Stimulated activated effector memory CD8-positive, alpha-beta T cell treated with anti-CD3 and anti-CD28 coated beads, Interleukin-12 subunit alpha, Interleukin-12 subunit beta, amount 100 ng/mL, for 72 hours (primary cell): ENCODE measurements at places on chromosomes 13 and 19.
A peak's percentile ranks its signal among the peaks of the same experiment; 100 is the strongest.

DNA sequence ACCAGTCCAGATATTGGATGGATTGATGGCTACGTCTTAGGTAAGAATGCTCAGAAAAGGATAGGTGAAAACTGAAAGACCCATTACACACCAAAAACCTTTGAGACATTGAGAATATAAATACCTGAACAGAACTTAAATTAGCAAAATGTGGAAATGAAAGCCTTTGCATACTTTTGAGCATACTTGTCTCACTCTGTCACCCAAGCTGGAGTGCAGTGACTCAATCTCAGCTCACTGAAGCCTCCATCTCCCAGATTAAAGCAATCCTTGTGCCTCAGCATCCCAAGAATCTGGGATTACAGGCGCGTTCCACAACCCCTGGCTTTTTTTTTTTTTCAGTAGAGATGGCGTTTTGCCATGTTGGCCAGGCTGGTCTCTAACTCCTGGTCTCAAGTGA, 695.3 kb downstream of the DACH1 start:
- no peak for DNase-seq

GRCh38 chr13:49214917-49215376, 5.2 kb upstream of the MLNR start:
- no peak for DNase-seq

GRCh38 chr19:9413240-9413954, 22.0 kb downstream of the ZNF266 start:
- no peak for DNase-seq

GRCh38 chr19:13794398-13794756, 866 bp upstream of the ZSWIM4 start:
- DNase-seq: no peak

DNA sequence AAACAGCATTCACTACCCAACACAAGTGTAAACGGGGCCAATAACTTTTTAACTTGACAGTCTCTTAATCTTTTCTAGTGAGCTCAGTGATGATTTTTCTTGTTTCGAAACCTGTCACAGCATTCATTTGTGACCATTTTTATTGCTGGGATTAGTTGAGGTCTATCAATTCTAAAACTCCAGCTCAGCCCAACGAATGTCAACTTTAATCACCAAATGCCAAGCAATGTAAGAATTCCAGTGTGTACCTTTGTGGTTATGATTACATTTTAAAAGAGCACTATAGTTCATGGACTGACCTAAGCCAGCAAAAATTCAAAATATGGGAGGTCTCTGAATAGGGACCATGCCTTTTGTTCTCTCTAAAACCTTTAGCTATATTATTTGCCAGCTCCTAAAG, 694.3 kb upstream of the SGCG start:
- no peak for DNase-seq

DNA sequence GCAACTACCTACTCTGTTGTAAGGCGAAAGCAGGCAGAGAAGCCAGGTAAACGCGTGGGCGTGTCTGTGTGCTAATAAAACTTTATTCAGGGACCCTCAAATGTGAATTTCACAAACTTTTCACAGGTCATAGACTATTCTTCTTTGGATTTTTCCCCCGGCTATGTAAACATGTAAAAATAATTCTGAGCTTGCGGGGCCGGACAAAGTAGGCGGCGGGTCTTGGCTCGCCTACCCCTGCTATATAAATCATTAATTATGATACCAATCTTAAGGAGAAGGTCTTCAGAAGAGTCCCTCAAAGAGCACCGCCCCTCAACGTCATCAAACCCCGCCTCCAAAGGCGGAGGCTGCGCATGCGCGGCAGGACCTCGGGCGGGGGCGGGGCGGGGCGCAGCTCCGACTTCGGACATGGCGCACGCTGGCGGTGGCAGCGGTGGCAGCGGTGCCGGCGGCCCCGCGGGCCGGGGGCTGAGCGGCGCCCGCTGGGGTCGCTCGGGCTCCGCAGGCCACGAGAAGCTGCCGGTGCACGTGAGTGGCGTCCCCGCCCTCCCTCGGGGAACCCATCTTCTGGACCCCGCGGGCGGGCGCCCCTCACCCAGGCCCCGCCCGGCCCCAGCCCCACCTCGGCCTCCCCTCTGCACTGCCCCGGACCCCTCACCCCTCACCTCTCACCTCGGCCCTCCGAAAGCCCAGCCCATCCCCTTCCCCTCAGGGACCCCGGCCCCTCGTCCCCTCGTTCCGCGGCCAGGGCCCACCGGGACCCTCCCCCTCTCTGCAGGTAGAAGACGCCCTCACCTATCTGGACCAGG, at the start of gene SIN3B:
SIN3B (plus strand) TSS at position 389 of the 812 bp plus-strand sequence; CDS start at position 412, 23 bp downstream.
- DNase-seq: peak; percentile 93

DNA sequence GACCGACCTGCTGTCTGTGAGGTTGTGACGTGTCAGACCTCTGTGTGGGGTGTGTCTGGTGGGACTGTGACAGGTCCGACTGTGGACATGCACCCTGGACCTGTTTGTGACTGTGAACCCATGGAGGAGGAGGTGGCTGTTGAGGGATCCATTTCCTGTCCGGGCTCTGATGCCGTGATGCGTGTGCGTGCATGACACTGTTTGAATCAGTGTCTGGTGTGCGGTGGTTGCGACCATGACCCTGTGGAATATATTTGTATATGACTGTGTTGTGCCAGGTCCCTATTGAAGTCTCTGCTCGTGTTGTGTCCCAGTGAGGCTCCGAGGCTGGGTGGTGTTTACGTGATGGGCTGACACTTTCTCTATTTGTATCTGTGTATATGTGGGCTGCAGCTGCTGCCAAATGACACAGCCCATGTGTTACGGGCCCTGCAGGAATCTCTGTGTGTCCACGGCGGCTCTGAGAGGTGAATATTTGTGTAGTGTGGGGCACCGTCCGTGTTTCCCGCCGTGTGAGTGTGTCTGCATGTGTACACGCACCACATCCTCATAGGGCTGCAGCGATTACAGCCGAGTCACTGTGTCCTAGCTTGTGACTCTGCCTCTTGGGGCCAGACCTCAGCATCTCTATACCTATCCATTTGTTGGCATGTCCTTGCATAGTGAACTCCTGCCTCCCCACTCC, 18.3 kb downstream of the CCDC97 start:
- no peak for DNase-seq

DNA sequence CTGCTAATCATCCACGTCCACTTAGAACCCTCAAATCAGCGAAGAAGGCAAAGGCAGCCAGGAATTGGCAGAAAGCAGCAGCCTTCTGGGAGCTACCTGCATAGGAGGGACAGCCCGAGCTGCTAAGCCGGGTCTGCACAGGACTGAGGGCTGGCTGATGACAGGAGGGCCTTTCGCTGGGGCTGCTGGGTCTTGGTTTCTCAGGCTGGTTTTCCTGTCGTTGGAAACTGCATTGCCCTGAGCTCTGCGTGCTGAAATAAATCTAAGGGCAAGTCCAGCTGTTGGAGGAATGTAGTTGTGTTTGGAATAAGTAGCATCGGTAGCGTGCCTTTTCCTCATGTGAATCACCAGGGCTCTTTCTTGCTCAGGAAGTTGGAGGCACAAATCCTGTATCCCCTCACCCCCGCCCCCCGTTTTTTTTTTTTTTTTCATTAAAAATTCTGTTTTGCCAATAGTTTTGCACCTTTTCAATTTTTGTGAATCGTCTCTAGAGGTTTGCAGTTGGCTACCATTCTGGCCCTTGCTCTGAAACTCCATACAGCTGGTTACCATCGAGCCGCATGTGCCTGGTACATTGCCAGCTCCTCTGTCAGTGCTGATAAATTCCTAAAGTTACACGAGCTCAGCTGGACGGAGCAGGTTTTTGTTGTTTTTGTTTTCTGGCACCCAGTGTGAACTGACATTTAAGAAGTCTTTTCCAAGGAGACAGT, 193.9 kb upstream of the RNF113B start:
- no peak for DNase-seq

GRCh38 chr19:13255719-13256059, 105.5 kb downstream of the IER2 start:
- DNase-seq: no peak

GRCh38 chr13:47087241-47087640, 190.4 kb upstream of the HTR2A start:
- no peak for DNase-seq

DNA sequence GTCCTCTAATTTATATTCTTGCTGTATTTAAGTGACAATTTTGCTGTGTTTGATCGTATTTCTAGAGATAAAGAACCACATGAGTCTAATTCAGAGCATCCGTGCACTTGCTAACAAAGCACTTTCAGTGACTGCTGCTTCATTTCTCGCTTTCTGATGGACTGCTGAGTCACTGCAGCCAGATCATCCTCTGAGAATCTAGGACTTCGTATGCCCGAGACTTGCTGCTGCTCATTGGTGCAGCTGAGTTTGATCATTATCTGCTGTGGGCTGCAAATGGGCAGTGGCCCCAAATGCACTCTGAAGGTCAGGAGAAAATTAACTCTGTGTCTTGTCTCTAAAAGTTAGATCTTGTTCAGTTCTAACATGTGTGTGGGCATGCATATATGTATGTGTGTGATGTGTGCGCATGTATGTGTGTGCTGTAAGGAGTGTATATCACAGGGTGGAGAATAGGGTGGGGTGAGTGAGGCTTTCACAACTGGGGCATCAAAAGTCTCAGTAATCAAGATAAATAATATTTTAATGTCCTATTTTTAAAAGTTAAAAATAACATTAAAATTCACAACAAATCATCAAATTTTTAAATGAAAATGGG, 342.6 kb downstream of the MTUS2 start:
- DNase-seq: no peak

DNA sequence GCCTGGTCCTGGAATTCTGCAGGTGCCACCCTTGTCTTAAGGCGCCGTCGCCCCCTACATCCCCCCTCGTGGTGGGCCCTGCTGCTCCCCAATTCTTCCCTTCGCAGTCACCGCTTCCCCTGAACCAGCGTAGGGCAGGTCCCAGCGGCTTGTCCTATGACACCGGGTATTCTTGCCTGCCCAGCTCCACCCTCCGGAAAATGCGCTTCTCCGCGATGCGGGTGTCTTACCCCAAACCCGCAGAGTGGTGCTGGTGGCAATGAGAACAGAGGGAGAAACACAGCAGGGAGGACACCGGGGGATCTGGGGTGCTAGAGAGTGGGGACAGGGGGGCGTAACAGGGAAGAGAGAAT, 9.0 kb downstream of the ZNF808 start:
- DNase-seq: no peak

GRCh38 chr19:44607049-44607448, 6.3 kb upstream of the IGSF23 start:
- DNase-seq: no peak

- peak; percentile 87 for DNase-seq
These were observed 12.7 kb upstream of the PSMD8 start for GRCh38 chr19:38361633-38362075.

DNA sequence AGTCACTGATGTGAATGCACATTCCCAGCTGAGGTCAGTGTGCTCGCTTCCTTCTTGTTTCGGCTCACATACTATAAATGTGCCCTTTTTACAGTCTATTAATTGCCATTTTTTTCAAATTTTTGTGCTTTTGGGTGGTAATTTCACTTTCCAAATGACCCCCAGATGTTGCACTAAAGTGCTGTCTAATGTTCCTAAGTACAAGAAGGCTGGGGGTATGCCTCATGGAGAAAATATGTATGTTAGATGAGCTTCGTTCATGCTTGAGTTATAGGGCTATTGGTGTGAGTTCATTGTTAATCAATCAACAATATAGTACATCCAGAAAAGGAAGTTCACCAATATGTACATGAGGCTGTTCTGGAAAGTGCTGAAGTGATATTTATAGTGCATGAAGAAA, 84.7 kb downstream of the KL start:
- no peak for DNase-seq

GRCh38 chr13:108527844-108528243, 101.6 kb upstream of the MYO16 start:
- no peak for DNase-seq

- no peak for DNase-seq
These were observed 11.7 kb upstream of the EBI3 start for GRCh38 chr19:4217429-4218264.

- no peak for DNase-seq
These were observed 69.9 kb downstream of the C13orf42 start for GRCh38 chr13:51041126-51041525.

DNA sequence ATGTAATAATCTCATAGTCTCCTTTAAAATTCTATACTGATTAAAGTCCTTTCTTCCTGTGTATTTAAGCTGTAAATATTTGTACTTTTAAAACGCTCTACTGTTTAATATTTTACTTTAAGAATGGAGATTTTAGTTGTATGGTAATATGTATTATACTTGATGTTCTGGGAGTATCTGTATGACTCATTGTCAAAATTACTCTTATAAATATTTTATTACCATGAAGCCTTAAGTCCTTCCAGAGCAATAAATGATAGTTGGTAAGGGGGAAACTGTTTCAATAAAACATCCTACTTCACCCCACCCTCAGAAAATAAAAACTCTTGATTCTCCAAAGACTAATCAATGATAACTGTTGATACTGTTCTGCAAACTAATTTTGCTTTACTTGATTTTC, 6.4 kb downstream of the PCDH9 start:
- DNase-seq: no peak

DNA sequence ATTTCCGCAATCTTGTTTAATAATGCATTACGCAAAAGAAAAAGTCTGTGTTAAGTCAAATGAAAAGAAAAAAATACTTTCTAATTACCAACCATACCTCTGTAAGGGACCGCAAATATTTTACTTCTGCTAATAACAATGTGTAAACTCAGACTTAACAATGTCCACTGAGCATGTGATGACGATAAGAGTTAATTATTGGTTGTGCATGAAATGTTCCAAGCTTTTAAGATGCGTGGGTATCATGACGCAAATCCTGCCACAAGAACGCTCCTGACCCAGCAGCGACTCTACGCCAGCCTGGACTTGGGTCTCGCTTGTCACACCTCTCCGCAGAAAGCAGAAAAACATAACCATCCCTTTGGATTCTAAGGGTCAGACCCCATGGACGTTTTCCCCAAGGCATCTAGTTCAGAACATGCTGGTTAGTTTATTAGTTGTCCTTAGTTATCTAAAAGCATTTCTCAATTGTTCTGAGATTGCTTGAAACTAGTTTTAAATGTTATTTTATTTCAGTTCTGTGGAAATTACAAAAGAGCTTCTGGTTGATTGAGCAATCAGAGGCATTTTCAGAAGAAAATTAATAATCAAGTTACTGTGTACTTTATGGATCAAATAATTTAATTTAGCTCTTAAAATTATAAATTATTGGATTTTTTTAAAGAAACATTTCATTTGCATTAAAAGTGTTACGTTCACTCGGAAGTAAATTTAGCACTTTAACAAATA, 779.9 kb upstream of the ARGLU1 start:
- no peak for DNase-seq

- no peak for DNase-seq
These were observed 21.2 kb upstream of the GTF3A start for GRCh38 chr13:27403203-27403678.

DNA sequence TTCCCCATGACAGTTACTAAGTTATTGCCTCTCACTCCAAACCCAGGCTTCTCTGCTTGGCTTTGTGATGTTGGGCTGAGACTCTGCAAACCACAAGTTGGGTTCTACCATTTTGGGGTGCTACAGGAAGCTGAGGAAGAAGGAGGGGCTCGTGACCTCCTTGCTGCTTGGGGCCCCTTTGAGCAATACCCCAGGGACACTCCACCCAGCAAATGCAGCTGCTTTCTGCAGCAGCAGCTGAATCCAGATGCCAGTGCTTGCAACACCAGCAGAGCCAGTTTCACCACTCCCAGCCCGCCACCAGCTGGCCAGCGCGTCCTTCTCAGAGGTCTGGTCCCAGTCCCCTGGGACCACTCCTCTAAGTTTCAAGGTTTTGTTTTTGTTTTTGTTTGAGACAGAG, 22.0 kb upstream of the UBAC2 start:
- DNase-seq: no peak

- DNase-seq: no peak
These were observed 92.1 kb downstream of the USP12 start for GRCh38 chr13:27079421-27079958.
